Spleen (tissue), 13 donors: ENCODE measurements at places on chromosomes 3 and 15. TPM values are rescaled to one million over a fixed set of nuclear protein-coding genes. Genes with fewer than 3 reads are reported as not detected.

Gene ZNF717
- total RNA-seq, result 14.1 TPM

Gene RTP1
- not detected for total RNA-seq

Gene LSAMP
- total RNA-seq, result 1.0 TPM

Gene CCR1
- 54.2 TPM for total RNA-seq

Gene ST3GAL6
- 9.4 TPM for total RNA-seq

Gene CD200
- 7.9 TPM for total RNA-seq

DNA sequence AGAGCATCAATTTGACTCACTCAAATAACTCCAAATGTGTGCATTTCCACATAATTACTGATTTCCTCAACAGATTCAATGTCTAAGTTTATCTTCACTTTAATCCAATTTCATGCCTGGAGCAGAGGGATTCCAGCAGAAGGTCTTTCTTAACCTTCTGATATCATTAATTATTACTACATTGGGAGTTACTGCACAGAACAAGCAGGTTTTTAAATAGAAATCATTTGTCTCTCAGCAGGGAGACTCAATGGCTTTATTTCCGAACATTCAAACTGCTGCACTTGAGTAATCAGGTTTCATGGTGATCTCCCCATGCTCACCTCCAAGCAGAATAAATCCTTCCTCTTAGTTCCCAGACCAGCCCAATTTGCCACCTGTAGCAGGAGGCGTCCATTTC lies 264.8 kb upstream of the IGF1R start:
- H3K36me3 ChIP-seq, result no peaks in the 10 kb centered on the region
- no peaks in the 10 kb centered on the region for H3K4me1 ChIP-seq
- no peaks in the 10 kb centered on the region for H3K27me3 ChIP-seq
- no peak overlapping the region for H3K4me3 ChIP-seq

DNA sequence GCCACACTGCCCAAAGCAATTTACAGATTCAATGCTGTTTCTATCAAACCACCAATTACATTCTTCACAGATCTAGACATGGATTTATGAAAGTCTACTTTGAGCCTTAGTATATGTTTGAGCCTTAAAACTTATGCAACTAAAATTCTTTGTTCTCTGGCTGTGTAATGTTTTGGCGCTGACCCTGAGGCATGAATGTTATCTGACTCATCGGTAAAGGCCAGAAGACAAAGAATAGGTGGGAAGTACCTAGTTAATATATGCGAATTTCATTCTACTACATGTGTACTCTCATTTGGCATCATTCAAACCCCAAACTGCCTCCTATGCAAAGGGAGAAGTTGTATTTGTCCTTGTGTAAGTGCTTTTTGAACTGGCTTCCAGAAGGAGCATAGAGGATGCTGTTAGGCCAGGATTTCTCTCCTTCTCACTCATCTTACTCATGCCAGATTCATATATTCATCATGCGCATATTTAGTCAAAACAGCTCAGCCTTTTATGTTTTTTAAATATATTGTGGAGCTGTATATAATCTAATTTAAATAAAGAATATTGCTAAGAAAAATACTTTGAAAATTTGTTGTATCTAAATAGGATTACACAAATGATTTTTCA lies 204.2 kb downstream of the NFKBIZ start:
- peaks cover 12% of the 10 kb centered on the region for H3K4me1 ChIP-seq
- H3K27ac ChIP-seq, result no peak overlapping the region
- no peaks in the 10 kb centered on the region for H3K36me3 ChIP-seq
- H3K4me3 ChIP-seq, result no peak overlapping the region

GRCh38 chr3:157070678-157070999 lies 89.3 kb downstream of the CCNL1 start:
- H3K4me1 ChIP-seq, result no peaks in the 10 kb centered on the region
- H3K27ac ChIP-seq, result no peak overlapping the region
- H3K36me3 ChIP-seq, result no peaks in the 10 kb centered on the region
- H3K4me3 ChIP-seq, result no peak overlapping the region
